HFF-Myc (cell line): ENCODE measurements at places on chromosomes 5 and 9.

- peak; percentile 67 for DNase-seq
These were observed 29.5 kb downstream of the GDNF start for GRCh38 chr5:37810311-37810710.

DNA sequence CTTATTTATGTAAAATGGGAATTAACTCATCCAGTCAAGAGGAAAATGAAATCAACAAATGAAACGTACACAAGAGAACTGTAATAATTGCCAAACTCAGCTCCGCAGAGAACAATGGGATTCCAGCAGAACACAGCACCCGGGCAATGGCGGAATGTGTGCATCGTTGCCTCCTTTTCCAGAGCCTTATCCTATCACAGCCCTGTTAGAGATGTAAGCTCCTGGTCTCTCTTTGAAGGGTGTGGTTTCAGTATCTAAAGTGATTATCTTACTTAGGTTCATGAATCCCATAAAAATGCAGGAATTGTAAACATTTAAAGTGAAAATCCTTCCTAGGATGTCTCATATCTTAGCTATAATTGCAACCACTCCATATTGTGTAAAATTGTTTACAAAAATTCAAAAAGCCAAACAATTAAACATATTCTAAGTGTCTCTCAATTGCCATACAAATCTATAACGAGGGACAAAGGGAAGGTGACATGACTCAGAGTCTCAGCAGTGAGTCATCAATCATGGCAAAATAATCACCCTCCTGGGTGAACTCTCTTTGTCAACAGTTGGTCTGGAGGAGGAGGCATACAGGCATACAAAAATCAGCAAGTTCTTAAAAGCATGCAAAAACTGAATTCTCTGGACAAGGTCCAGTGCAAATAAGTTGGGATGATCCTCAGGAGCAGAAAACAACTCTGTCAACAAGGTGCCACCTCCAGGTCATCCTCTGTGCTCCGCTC, 22.6 kb downstream of the SEMA5A start:
- no peak for DNase-seq

GRCh38 chr5:77896338-77896737, 120.2 kb upstream of the TBCA start:
- no peak for DNase-seq

DNA sequence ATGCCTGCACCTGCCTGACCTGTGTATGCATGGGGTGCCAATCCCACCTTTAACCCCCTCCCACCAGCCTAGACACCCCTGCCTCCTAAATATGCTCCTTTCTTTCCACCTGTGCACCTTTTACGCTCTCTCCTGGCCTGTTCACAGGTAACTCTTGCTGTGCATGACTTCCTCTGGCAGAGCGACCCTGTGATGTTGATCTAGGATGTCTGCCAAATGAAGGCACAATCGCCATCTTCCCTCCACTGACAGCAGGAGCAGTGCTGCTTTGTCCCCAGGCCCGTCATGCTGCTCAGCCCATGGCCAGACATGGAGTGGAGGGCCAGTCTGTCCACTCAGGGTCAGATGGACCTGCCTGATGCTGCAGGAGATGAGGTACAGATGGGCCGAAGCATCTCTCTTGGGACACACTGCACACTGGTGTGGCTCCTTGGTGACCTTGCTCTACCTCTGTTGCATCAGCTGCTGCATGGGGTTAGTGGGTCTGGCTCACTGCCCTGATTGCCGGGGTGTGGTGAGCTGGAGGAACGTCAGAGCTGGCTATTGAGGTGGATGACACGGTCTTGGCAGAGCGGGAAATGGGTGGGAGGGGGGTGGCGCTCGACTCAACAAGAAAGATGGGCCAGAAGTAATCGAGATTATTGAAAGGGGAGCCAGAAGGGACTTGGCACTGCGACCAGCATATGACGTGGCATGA, 101.7 kb upstream of the PITX1 start:
- no peak for DNase-seq

- DNase-seq, result no peak
These were observed 93.3 kb downstream of the MELK start for GRCh38 chr9:36665921-36666431.

DNA sequence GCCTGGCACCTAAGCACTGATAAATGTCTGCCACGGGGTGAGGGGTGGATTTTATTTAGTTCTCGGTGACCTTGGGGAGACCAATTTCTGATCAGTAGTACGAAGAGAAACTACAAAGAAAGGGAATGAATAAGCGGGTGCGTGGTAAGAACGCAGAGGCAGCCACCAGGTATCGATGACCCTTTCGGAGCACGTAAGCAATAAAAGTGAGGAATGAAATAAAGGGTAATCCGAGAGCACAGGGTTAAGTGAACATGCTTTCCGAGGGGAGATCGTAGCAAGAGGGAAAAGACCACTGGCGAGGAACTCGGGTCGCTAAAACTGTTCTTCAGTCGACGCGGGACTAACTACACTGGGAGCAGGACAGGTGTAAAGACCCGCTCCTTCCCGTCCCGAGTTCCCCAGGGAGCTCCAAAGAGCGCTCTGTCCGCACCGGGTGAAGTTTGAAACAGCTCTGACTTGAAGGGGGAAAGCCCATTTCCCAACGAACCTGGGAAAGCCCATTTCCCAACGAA, 1.1 kb downstream of the ELOVL7 start:
- DNase-seq, result no peak

DNA sequence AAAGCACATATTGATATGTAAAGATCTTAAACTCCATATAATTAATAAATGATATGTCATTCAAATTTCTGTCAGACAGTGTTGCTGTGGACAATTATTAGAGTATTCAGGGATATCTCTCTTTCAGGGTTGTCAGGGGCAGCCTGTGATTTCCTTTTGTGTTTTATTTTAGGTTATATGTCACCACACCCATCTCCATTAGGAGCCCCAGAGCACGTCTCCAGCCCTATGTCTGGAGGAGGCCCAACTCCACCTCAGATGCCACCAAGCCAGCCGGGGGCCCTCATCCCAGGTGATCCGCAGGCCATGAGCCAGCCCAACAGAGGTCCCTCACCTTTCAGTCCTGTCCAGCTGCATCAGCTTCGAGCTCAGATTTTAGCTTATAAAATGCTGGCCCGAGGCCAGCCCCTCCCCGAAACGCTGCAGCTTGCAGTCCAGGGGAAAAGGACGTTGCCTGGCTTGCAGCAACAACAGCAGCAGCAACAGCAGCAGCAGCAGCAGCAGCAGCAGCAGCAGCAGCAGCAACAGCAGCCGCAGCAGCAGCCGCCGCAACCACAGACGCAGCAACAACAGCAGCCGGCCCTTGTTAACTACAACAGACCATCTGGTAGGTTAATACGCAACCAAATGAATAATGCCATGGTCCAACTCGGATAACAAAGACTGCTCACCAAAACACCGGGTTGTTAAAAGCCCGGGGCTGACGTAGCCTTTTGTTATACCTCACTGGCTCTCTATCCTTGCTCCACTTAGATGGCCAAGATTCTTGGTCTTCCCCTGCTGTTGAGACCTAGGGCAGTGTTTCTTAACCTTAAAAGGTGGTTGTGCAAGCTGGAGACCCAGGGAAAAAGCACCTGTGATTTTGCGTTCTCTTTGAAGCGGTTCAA, 24.4 kb downstream of the SMARCA2 start:
- DNase-seq, result no peak

DNA sequence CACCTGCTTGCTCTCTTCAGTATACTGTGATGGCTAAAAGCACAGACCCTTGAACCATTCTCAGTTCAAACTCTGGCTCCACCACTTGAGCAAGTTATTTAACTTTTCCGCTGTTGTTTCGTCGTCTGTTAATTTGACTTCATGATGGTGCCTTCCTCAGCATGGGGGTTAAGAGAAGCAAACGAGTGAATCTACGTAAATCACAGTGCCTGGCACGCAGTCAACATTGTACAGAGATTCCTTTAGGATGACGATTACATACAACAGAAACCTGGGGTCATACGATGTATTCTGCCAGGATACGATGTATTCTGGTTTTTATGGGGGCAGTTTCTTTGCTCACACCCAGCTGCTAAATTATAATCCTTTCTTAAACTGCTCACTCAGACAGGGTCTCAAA, 515.6 kb downstream of the CCDC171 start:
- no peak for DNase-seq

DNA sequence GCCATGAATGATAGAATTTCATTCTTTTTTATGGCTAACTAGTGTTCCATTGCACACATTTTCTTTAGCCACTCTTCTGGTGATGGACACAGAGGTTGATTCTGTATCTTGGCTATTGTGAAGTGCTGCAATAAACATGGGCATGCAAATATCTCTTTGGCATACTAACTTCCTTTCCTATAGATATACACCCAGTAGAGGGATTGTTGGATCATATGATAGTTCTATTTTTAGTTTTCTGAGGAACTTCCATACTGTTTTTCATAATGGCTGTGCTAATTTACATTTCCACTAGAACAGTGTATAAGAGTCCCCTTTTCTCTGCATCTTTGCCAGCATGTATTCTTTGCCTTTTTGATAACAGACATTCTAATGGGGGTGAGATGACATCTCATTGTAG, 50.4 kb upstream of the CDK5RAP2 start:
- DNase-seq, result no peak

DNA sequence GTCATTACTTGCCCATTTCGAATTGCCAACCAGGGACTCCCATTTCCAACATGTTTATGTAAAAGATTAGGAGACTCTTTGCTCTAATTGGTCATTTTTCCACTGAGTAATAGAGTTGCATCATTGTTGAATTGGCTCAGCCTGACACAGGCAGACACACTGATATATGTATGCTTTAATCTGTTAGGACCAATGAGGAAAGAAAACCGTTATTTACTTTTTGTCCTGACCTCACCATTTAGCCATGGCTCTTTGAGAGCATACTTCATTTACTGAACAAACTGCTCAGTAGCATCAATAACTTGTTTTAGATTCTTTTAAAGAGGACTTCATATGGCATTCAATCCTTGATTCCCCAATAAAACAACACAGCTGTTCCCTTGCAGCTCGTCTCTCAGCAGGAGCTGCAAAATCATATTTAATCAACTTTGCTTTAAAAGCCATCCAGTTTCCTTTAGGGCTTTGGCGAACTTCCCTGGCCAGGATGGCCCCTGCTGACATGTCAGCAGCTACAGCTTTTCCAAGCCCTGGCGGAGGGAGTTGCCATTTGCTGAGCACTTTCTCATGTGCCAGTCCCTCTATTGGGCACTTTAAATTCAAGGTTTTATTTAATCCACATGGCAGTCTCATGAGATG, 251.5 kb upstream of the TNC start:
- DNase-seq, result peak; percentile 39

GRCh38 chr5:58046371-58046770, 413.5 kb downstream of the PLK2 start:
- no peak for DNase-seq

DNA sequence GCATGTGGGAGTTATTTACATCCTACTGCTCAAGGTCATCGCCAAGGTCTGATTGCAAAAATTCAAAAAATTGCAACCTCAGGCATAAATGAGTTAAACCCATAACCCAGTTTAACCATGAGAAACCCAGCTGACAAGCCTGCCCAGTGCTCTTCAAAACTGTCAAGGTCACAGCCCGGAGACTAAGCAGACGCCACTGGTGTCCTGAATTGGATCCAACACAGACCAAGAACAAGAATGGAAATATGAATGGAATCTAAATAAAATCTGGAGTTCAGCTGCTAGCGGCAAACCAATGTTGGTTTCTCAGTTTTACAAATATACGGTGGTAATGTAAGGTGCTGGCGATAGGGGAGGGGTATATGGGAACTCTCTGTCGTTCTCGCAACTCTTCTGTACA, 201.5 kb upstream of the MVB12B start:
- DNase-seq, result no peak

DNA sequence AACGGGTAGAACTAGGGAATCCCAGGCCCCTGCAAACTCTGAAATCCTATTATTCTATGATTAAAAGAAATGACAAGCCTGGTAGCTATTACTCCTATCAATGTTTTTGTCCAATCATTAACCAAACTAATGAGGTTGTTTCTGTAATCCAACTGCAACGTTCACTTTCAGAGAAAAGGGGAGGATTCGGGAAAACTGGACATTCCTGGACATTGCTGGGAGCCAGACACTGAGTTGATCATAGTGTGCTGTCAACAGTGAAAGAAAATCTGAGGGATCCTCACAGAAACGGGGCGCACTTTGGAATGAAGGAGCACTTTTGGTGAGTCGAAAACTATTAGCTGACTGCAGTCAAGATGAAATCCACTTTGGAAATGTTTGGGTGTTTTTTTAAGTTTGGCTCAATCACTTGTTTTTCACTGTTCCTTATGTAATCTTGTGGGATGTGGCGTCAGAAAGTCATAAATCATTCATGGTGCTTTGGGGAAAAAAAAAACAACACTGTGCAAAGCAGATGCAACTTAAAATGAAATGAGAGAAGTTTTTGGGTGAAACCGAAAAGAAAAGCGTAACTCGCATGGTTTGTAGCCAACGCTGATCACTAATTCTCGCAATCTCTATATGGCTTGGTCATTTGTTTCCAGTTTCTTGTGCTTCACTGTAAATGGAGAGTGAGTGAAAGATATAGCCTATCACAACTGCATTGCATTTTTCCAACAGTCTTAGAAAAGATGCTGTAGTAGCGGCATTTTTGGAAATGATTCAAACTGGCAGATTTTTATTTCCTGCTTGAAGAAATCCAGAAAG, 51.2 kb upstream of the ADRA1B start:
- DNase-seq, result no peak

DNA sequence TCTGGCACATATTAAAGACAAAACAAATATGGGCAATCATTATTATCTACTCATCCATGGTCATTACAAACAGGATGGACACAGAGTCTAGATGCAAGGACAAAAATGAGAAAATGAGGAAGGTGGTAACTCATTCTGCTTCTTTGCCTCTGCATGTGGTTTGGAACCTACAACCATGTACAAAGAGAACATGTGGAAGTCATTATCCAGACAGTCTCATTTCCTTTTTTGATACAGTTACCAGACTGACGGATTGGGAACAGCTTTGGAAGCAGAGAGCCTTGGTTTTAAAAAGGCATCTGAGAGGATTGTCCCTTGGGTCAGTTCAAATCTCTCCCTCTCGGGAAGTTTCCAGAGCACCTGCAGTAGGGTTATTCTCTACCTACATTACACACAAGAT, 433.4 kb upstream of the TNC start:
- peak; percentile 52 for DNase-seq

DNA sequence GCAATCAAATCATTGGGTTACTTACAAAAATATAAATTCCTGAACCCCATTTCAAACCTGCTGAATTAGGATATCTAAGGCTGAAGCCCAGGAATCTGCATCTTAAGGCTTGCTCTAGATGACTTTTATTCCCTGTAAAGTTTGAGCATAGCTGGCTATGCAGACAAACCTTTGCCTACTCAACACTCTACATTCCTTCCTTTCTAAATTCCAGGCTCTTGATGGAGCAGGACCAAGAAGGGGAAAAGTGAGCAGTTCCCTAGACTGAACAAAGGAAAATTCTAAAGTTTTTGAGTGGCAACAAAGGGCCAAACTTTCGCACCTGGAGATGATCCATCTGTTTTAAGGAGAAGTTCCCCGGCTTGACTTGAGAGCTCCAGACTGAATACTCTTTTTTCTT, 9.8 kb upstream of the ADRA1B start:
- DNase-seq, result no peak

DNA sequence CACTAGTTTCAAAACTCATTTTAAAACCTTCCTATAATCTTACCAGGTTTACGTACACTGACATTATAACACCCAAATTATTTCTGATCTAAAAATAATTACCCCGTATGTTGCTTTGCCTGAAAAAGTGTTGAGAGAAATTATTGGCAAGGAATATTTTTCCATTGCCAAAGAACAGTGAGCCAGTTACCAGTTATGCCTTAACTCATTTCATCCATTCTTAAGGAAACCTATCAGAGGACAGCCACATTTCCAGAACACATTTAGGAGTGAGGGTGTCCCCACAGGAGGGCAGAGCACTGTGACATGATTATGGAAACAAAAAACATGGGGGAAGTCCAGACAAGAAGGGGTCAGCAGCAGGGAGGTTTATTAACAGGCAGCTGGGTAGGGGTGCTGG, 52.2 kb downstream of the GABBR2 start:
- DNase-seq, result no peak
